ENCODE measurements at places on chromosomes 4 and X.

DNA sequence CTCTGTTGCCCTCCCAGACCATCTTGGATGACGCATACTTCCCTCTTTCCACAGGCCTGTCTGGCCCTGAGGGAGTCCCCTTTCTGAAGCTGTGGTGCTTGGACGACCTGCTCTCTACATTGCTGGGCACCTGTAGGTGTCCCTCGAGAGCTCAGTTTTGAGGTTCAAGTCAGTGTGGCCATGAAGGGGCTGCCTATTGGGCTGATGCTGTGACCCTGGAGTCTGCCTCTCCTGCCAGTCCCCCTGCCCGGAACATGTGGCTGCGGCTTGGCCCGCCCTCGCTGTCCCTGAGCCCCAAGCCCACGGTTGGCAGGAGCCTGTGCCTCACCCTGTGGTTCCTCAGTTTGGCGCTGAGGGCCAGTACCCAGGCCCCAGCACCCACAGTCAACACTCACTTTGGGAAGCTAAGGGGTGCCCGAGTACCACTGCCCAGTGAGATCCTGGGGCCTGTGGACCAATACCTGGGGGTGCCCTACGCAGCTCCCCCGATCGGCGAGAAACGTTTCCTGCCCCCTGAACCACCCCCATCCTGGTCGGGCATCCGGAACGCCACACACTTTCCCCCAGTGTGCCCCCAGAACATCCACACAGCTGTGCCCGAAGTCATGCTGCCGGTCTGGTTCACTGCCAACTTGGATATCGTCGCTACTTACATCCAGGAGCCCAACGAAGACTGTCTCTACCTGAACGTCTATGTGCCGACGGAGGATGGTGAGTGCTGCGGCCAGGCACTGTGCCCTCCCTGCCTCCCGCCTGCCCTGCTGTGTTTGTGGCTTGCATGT, 3.0 kb downstream of the NLGN3 start:
- DNase-seq, result no peak

DNA sequence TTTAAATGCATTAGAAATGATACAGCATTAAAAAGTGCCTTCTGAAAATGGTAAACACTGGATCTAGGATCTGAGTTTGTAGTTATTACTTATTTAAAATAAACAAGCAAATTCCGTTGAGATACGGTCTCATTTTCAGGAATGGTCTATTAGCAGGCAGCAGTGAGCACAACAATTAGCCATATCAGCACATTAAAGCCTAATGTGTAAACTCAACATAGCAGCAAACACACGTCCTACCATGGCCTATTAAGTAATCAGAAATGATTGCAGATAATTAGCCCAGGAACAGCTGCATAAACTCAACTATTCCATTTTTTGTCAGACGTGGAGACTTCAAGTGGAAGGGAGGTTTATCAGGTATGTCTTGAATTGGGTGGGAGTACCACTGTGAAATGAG, 61.8 kb downstream of the NEIL3 start:
- DNase-seq, result no peak

DNA sequence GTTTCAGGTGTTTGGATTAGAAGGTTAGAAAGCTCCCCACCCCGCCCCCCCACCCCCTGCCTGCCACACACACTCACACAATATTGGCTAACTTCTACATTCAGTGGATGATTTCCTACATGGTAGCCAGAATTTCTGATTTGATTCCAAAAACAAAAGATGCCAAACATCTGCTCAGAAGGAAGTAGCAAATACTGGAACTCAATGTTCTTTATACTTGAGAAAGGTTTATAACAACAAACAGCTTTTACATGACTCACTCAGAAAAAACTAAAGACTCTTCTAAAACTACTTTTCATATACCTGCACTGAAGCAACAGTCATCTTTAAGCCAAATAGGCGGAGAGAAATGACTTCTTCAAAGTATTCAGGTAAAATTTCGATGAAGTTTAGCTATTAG, 750.5 kb upstream of the POU3F4 start:
- DNase-seq, result no peak

DNA sequence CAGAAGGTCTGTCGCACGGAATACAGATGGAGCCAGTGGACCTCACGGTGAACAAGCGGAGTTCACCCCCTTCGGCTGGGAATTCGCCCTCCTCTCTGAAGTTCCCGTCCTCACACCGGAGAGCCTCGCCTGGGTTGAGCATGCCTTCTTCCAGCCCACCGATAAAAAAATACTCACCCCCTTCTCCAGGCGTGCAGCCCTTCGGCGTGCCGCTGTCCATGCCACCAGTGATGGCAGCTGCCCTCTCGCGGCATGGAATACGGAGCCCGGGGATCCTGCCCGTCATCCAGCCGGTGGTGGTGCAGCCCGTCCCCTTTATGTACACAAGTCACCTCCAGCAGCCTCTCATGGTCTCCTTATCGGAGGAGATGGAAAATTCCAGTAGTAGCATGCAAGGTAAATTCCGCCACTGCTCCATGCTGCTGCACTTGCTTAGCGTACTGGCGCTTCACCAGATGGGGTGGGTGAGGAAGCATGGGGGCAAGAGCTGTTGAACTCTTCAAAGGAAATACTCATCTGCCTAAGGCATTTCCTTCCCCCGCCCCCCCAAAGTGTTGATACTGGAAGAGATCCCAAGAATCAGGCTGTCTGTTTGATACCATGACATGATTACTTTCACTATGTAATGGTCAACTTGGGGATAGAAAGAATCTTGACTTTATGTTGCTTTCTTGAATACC, 24.8 kb downstream of the KLF3 start:
- DNase-seq, result no peak

- no peak for DNase-seq
These were observed 286.3 kb upstream of the AGA start for GRCh38 chr4:177728361-177729152.

GRCh38 chr4:68271851-68272357, 26.4 kb upstream of the TMPRSS11B start:
- DNase-seq, result peak; percentile 66

DNA sequence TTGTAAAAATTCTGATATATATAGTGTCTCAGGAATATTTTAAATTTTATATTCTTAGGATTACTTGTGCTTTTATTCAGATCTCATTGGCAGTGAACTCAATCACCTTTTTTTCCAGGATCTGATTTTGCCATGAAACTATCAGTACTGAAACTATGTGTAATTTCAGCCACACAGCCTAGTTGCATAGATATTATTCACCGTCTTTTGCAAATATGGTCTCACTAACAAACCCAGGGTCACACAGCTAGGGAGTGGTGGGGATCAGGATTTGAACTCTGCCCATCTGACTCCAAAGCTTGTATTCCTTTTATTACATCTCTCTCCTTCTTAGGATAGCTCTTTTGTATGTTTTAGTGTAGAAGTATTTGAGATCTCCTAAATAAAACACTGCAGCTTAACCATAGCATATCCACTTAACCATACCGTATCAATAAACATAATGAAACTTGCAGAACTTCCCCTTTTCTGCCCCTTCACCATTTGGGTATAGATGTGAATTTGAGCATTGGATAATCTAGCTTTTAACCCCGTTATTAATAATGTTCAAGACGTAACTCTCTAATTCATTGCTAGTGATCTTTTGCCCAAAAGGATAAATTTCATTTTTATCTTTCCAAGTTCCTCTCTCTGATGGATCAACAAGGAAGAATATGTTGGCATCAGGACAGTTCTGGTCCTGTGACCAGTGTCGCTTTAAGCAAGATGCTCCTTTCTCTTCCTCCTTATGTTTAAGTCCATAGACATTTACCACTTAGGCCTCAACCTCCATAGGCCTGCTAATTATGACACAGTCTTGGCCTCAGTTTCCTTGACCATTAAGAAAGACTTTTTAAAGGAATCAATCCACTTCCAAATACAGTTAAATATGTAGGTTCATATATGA, 74.6 kb downstream of the RAPGEF2 start:
- no peak for DNase-seq

- DNase-seq, result peak; percentile 79
These were observed at the start of gene ARHGAP10 for GRCh38 chr4:147731580-147732517. ARHGAP10 (plus strand) TSS chr4:147732088; CDS start chr4:147732302, 214 bp downstream.

GRCh38 chr4:33349376-33349775, 2629.2 kb downstream of the PCDH7 start:
- DNase-seq, result no peak

DNA sequence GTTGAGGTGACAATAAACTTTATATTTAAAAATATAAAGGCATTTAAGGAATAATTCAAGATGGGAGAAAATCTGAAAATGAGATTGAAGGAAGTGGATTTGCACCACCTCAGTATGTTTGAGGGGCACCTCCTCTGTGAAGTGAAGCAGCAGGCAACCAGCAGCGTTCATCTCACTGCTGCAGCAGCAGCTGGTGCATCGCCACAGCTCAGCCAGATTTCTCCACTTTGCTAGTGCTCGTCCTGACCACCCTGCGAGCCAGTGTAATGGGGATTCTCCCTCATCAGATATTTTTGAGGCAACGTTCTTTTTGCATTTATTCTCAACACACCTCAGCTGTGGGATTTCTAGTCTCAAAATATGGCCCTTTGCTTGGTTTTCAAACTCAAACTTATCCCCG, 13.9 kb downstream of the LRAT start:
- no peak for DNase-seq

DNA sequence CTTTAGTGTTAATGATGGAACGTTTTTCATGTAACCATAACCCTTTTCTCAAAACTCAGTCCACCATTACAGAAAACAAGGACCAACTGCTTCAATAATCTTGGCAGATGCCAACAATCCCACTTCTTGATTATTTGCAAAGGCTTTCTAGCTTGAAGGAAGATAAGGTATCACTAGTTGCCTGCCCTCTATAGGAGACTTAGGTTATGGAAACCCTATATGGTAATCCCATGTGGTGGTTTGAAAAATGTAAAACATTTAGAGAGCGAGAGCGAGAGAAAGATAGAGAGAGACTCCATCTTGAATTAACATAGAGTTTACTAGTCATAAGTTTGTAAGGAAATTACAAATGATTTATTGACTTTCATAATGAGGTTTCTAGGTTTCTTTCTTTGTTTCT, 1627.5 kb upstream of the TENM3 start:
- DNase-seq, result peak; percentile 1

DNA sequence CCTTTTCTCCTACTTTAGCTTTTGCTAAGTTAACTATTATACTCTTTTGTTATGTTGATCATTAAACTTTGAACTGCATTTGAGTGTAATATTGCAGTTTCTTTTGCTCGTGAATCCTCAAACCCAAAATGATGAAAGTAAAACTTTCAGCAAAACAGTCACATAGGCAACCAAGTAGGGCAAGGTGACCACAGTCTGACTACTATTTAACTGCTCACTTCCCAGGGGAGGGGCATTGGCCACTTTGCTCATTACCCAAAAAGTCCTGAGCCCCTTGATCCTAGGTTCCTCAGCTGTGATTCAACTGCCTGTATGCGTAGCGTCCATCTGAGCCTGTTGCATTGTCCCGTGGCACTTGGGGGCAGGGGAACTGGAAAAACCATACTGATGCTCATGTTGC, 17.0 kb downstream of the RBMX2 start:
- DNase-seq, result no peak

- DNase-seq, result peak; percentile 49
These were observed 8.7 kb upstream of the SLC25A4 start for GRCh38 chr4:185134307-185134869.

DNA sequence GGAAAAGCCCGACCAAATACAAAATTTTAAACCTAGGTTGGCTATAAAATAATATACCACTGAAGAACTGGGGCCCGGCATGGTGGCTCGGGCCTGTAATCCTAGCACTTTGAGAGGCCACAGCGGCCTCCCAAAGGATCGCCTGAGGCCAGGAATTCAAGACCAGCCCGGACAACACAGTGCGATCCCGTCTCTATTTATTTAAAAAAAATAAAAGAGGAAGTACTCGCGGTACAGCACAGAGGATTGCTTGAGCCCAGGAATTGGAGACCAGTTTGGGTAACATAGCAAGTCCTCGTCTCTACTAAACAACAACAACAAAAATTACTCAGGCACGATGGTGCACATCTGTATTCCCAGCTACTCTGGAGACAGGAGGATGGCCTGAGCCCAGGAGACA, 44.8 kb upstream of the CDKN2AIP start:
- no peak for DNase-seq

DNA sequence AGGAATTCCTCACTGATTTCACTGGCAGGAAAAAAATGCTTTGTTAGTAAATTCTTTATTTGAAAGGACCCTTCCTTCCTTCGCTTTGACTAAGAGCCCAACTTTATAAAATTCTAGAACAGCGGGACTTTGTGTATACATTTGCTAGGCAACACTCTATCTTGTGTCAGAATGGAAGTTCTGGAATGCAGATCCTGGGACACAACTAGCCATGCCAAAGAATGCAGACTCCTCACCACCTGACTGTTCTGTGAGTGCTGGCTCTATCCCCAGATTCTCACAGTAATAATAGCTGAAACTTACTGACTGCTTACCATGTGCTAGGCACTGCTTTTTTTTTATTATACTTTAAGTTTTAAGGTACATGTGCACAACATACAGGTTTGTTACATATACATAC, 73.3 kb upstream of the ZDHHC15 start:
- DNase-seq, result no peak

DNA sequence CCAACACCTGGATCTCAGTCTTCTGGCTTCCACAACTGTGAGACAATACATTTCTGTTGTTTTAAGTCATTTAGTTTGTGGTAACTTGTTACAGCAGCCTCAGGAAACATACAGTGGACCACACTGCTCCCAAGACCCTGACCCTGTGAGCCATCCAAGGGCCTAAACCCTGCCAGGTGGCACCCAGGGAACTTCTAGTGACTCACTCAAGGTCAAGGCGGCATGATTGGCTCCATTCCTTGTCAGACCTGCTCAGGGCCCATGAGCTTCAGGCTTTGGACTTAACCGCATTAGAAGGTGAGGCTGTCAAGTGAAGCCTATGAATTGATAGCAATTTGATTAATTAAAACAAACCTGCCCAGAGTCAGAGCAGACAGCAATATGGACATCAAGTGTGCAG, 165.7 kb upstream of the MAMLD1 start:
- no peak for DNase-seq

- DNase-seq, result no peak
These were observed 65.7 kb downstream of the IRF2 start for GRCh38 chr4:184408684-184409081.

- DNase-seq, result no peak
These were observed 67.7 kb downstream of the RWDD4 start for GRCh38 chr4:183591301-183591700.

GRCh38 chr4:675980-676870, 1.9 kb downstream of the MYL5 start:
- no peak for DNase-seq

DNA sequence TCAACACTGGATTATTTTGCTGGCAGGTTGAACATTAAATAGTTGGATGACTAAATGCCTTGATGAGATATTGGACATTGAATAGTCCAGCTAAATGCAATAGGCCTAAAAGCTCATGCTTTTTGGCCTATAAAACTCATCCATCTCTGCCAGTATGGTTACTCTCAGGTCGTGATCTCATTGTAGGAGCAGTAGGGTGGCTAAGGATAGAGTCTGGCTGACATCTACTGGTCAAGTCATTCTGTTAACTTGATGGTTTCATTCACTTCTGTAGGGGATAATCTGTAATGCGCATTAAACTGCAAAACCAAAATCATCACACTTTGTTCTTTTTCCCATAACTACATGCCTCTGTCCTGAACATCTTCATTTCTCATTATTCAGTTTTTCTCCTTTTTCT, 227.0 kb downstream of the DKK2 start:
- DNase-seq, result peak; percentile 42

- no peak for DNase-seq
These were observed 2.6 kb upstream of the BEX1 start for GRCh38 chrX:103066606-103067005.
